ENCODE measurements at places on chromosomes 12 and 14. TPM values are rescaled to one million over a fixed set of nuclear protein-coding genes. Genes with fewer than 3 reads are reported as not detected.

DNA sequence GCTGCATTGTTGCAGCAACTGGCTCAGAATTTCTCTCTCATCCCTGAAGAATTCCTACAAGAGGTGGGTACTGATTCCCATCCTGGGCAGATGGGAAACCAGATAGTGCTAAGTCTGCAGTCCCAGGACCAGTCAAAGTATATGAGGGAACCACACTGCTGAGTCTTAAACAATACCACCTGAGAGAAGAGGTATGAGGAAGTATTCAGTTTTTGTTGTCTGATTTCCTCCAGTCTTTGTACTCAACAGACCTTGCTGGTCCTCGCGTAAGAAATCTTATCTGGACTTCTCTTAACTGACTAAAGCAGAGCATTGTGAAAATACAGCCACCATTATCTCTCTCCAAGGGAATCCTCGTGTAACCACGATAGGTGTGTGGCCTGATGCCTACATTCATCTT is 3.6 kb upstream of the EDDM3A start:
- H3K27me3 ChIP-seq = no peaks in the 10 kb centered on the region
- no peak overlapping the region for H3K4me3 ChIP-seq
- peaks cover 20% of the 10 kb centered on the region for H3K4me1 ChIP-seq
- no peak for DNase-seq
- H3K27ac ChIP-seq = peak overlapping the region; percentile 62
- H3K36me3 ChIP-seq = no peaks in the 10 kb centered on the region

DNA sequence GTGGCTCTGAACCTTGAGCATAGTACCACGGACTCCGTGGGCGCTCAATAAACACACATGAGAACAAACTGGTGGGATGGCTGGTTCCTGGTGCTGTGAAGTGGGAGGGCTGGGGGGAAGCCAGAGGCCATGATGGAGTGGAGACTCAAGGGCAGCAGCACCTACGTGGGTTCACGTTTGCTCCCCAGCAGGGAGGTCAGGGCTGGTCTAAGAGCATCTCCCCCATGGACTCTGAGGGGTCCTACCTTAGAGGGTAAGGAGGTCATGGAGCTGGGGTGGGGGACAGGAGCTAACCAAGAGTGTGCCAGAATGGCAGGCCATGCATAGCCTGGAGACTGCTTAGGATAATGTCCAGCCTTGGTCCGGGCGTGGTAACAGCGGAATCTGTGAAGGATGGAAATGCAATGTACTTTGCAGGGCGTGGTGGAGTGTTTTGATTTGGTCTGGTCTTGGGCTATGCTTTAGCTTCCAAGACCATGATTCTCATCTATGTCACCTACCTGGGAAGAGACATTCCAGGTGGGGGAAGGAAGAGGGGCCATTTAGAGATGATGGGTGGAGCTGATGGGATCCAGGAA is 103.0 kb downstream of the PRMT8 start:
- H3K4me1 ChIP-seq = no peaks in the 10 kb centered on the region
- H3K27ac ChIP-seq = no peak overlapping the region
- no peak for DNase-seq
- H3K27me3 ChIP-seq = peaks cover 26% of the 10 kb centered on the region
- H3K4me3 ChIP-seq = no peak overlapping the region

DNA sequence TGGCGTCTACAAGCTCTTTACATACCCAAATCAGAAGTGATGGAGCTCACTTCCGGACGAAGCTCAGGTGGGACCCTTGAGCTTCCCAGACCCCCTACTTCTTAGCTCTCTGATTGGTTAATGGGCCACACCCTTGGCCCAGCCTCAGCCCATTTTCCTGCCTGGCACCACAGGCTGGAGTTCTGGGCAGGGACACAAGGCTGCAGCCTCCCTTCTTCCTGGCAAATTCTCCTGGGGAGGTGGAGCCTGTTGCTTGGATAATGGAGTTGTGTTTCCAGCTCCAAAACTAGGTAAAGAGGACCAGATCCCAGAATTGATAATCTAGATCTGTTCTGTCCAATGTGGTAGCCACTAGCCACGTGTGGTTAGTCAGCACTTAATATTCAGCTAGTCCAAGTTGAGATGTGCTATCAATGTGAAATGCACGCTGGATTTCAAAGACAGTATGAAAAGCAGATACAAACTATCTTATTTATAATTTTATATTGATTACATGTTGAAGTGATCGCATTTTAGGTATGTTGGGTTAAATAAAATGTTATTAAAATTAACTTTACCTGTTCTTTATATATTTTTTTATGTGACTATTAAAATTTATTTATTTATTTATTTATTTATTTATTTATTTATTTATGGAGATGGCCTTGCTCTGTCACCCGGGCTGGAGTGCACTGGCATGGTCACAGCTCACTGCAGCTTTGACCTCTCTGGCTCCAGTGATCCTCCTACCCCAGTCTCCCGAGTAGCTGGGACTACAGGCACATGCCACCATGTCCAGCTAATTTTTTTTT is 12.6 kb upstream of the FAIM2 start:
- peaks cover 5% of the 10 kb centered on the region for H3K27me3 ChIP-seq
- H3K4me3 ChIP-seq = no peak overlapping the region
- no peaks in the 10 kb centered on the region for H3K4me1 ChIP-seq
- H3K36me3 ChIP-seq = no peaks in the 10 kb centered on the region
- no peak overlapping the region for H3K27ac ChIP-seq
- DNase-seq = no peak

DNA sequence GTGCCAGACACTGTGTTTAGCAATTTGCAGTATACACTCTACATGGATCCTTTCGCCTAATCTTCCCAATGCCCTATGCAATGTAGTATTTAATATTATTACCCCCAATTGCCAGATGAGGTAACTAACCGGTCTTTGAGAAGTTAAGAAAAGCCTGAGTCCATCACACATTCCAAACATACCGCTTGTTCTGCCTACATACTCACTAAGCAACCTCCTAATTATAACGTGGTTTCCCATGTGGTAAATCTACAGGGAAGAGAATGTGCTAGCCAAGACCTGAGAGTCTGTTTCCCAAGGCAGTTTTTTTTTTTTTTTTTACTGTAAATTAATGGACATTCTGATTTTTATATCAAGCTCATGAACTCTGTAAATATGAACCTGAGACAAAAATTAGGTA is 37.2 kb downstream of the ATP2B1 start:
- peaks cover 80% of the 10 kb centered on the region for H3K4me1 ChIP-seq
- H3K4me3 ChIP-seq = no peak overlapping the region
- no peak for DNase-seq
- H3K27ac ChIP-seq = no peak overlapping the region
- H3K36me3 ChIP-seq = peaks cover 23% of the 10 kb centered on the region
- no peaks in the 10 kb centered on the region for H3K27me3 ChIP-seq

TDRD9 gene
- polyA plus RNA-seq = 0.93 TPM

Measured in naive B cell (primary cell).